Suprapubic skin (tissue), 4 donors: ENCODE measurements at places on chromosomes 2 and 18. TPM values are rescaled to one million over a fixed set of nuclear protein-coding genes. Genes with fewer than 3 reads are reported as not detected.

GRCh38 chr2:180742801-180743200, 237.6 kb upstream of the UBE2E3 start:
- no peaks in the 10 kb centered on the region for H3K4me1 ChIP-seq
- no peak overlapping the region for H3K4me3 ChIP-seq
- no peaks in the 10 kb centered on the region for H3K27me3 ChIP-seq
- no peaks in the 10 kb centered on the region for H3K36me3 ChIP-seq

The CEP68 gene
- 21.0 TPM for total RNA-seq

- no peaks in the 10 kb centered on the region for H3K36me3 ChIP-seq
- no peak overlapping the region for H3K27ac ChIP-seq
- no peak for DNase-seq
- H3K4me3 ChIP-seq, result no peak overlapping the region
- peaks cover 25% of the 10 kb centered on the region for H3K4me1 ChIP-seq
Observed at GRCh38 chr18:37578182-37578678, 12.6 kb upstream of the CELF4 start.

The CRYGC gene
- not detected for total RNA-seq

GRCh38 chr2:56449002-56449431, 265.2 kb downstream of the CCDC85A start:
- no peaks in the 10 kb centered on the region for H3K27me3 ChIP-seq
- H3K4me1 ChIP-seq, result no peaks in the 10 kb centered on the region
- H3K27ac ChIP-seq, result no peak overlapping the region
- H3K36me3 ChIP-seq, result no peaks in the 10 kb centered on the region
- no peak overlapping the region for H3K4me3 ChIP-seq

DNA sequence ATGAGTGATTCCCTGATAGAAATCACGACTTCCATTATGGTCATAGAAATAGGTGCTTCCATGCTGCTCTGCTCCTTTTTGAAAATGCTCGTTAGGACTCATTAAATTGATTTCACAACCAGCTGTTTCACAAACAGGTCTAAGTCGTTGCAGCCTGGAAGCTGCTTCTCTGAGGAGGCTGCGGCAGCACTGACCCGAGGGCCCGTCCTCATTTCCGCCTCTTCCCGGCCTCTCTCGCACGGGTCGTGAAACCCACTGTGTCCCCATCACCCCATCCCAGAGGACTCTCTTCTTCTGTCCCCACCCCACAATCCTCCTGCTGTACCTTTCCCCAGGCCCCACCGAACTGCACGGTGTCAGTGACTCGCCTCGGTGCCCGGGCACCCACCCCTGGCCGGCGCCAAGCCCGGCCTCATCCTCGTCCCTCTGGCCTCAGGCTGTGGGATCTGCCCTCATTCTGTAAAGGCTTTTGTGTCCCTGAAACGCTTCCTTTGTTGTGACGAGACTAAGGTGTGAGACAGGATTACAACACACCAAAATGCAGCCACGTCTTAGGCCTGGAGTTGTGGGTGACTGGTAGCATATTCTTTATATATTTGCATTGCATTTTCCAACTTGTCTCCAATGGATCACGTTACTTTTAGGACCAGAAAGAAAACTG, 112.7 kb upstream of the CTDP1 start:
- H3K27me3 ChIP-seq, result no peaks in the 10 kb centered on the region
- H3K4me1 ChIP-seq, result peaks cover 12% of the 10 kb centered on the region
- peak; percentile 56 for DNase-seq
- H3K27ac ChIP-seq, result peak overlapping the region; percentile 21
- no peaks in the 10 kb centered on the region for H3K36me3 ChIP-seq

The PARD6G gene
- 79.1 TPM for total RNA-seq

The FOXI3 gene
- not detected for total RNA-seq

The AGXT gene
- total RNA-seq, result not detected

- no peak overlapping the region for H3K27ac ChIP-seq
- no peaks in the 10 kb centered on the region for H3K4me1 ChIP-seq
- H3K36me3 ChIP-seq, result no peaks in the 10 kb centered on the region
- DNase-seq, result no peak
- H3K27me3 ChIP-seq, result no peaks in the 10 kb centered on the region
Observed at GRCh38 chr2:5561006-5561405, 131.2 kb upstream of the SOX11 start.

- H3K36me3 ChIP-seq, result peaks cover 10% of the 10 kb centered on the region
- no peaks in the 10 kb centered on the region for H3K27me3 ChIP-seq
- H3K4me1 ChIP-seq, result peaks cover 37% of the 10 kb centered on the region
- DNase-seq, result no peak
Observed at GRCh38 chr2:86622519-86623042, 1.1 kb downstream of the RNF103 start.

The PPM1B gene
- total RNA-seq, result 28.3 TPM

GRCh38 chr18:78939105-78939504, 40.5 kb upstream of the SALL3 start:
- H3K4me1 ChIP-seq, result no peaks in the 10 kb centered on the region
- peaks cover 2% of the 10 kb centered on the region for H3K27me3 ChIP-seq
- H3K4me3 ChIP-seq, result no peak overlapping the region
- H3K27ac ChIP-seq, result no peak overlapping the region
- DNase-seq, result no peak
- no peaks in the 10 kb centered on the region for H3K36me3 ChIP-seq

The SERPINB11 gene
- total RNA-seq, result 0.45 TPM

GRCh38 chr2:170740660-170741059, 25.5 kb downstream of the SP5 start:
- H3K27ac ChIP-seq, result no peak overlapping the region
- no peak overlapping the region for H3K4me3 ChIP-seq
- no peak for DNase-seq
- H3K4me1 ChIP-seq, result no peaks in the 10 kb centered on the region

- peaks cover 33% of the 10 kb centered on the region for H3K4me1 ChIP-seq
- no peaks in the 10 kb centered on the region for H3K27me3 ChIP-seq
- peak overlapping the region; percentile 95 for H3K27ac ChIP-seq
- H3K4me3 ChIP-seq, result peak overlapping the region; percentile 78
Observed at GRCh38 chr18:74598350-74599001, 806 bp downstream of the ZNF407 start.

The IL37 gene
- 118 TPM for total RNA-seq

The CRIM1 gene
- 72.6 TPM for total RNA-seq

- no peak for DNase-seq
- H3K4me1 ChIP-seq, result no peaks in the 10 kb centered on the region
- H3K27me3 ChIP-seq, result no peaks in the 10 kb centered on the region
- no peak overlapping the region for H3K4me3 ChIP-seq
Observed at GRCh38 chr2:128781166-128781565, 462.5 kb upstream of the HS6ST1 start.

- no peaks in the 10 kb centered on the region for H3K4me1 ChIP-seq
- no peak overlapping the region for H3K4me3 ChIP-seq
- DNase-seq, result no peak
Observed at GRCh38 chr2:240502059-240502429, 55.7 kb downstream of the ANKMY1 start.

GRCh38 chr2:240557808-240558207, at the start of gene ANKMY1:
Gene ANKMY1 (minus strand): TSS chr2:240557988. CDS start chr2:240557335, 653 bp downstream.
- peak within 1 kb of the TSS; percentile 55 for H3K4me3 ChIP-seq

- no peaks in the 10 kb centered on the region for H3K27me3 ChIP-seq
- no peak overlapping the region for H3K27ac ChIP-seq
- no peaks in the 10 kb centered on the region for H3K4me1 ChIP-seq
- no peak overlapping the region for H3K4me3 ChIP-seq
Observed at GRCh38 chr2:118246726-118247125, 158.5 kb downstream of the INSIG2 start.

DNA sequence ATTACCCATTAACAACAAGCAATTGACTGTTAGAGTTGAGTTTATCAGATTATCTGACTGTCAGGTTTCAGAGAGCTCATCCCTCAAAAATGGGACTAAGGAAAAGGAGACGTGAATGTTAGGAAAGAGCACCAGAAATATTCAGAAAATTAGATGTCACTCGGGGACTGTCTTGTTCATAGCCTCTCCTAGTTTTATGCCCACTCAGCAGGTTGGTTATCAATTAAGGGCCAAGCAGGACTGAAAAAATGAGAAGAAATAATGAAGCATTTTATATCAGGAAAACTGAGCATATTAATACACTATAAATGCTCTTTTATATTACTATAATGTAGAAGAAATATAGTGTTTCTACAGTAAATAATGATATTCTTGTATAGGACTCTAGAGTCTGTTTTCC, 188.1 kb upstream of the NRXN1 start:
- H3K27ac ChIP-seq, result no peak overlapping the region
- H3K4me1 ChIP-seq, result no peaks in the 10 kb centered on the region
- no peaks in the 10 kb centered on the region for H3K27me3 ChIP-seq
- DNase-seq, result no peak
- no peaks in the 10 kb centered on the region for H3K36me3 ChIP-seq
- H3K4me3 ChIP-seq, result no peak overlapping the region

GRCh38 chr2:42663106-42663780, 94.8 kb downstream of the MTA3 start:
- H3K4me3 ChIP-seq, result no peak overlapping the region
- H3K27ac ChIP-seq, result no peak overlapping the region
- no peaks in the 10 kb centered on the region for H3K4me1 ChIP-seq
- H3K27me3 ChIP-seq, result no peaks in the 10 kb centered on the region

The MC5R gene
- total RNA-seq, result not detected

GRCh38 chr18:14974088-14974487, 226.1 kb downstream of the ANKRD30B start:
- H3K36me3 ChIP-seq, result no peaks in the 10 kb centered on the region
- H3K4me3 ChIP-seq, result no peak overlapping the region
- H3K4me1 ChIP-seq, result no peaks in the 10 kb centered on the region
- no peak overlapping the region for H3K27ac ChIP-seq
- no peak for DNase-seq
